ENCODE measurements at places on chromosomes 16 and 17. TPM values are rescaled to one million over a fixed set of nuclear protein-coding genes. Genes with fewer than 3 reads are reported as not detected.

Gene CCL13
- total RNA-seq: under 0.01 TPM

Gene HSD17B2
- 0.33 TPM for total RNA-seq

Gene TNK1
- total RNA-seq: 0.66 TPM

Gene CSF3
- not detected for total RNA-seq

Gene SF3B3
- total RNA-seq: 107 TPM

- H3K4me1 ChIP-seq: peaks cover 3% of the 10 kb centered on the region
- DNase-seq: peak; percentile 34
- H3K4me3 ChIP-seq: no peak overlapping the region
- no peaks in the 10 kb centered on the region for H3K27me3 ChIP-seq
- H3K36me3 ChIP-seq: peaks cover 48% of the 10 kb centered on the region
- peak overlapping the region; percentile 39 for H3K27ac ChIP-seq
Observed at GRCh38 chr17:75241996-75242460, 19.4 kb downstream of the GGA3 start.

DNA sequence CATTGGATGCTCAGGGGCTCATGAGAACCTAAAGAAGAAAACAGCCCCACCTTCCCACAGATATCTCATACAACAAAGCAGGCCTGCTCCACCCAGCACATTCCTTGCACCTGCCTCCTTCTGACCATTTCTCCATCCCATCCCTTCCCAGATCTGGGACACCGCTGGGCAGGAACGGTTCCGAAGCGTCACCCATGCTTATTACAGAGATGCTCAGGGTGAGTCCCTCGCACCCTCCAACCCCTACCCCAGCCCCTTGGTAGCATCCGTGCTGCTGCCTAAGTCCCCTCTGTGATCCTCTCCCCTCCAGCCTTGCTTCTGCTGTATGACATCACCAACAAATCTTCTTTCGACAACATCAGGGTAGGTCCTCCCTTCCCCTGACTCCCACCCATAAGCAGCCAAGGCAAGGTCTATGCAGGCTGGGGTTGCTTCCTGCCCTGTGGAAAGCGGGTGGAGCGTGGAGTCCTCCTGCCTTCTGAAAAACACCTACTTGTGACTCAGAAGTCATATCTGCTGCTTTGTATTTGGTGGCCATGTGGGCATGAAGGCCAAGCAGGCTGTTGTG, 5.4 kb upstream of the NHERF1 start:
- peaks cover 8% of the 10 kb centered on the region for H3K4me1 ChIP-seq
- DNase-seq: no peak

GRCh38 chr17:64256913-64257807, 5.9 kb downstream of the TEX2 start:
- H3K4me1 ChIP-seq: peaks cover 5% of the 10 kb centered on the region
- H3K27me3 ChIP-seq: no peaks in the 10 kb centered on the region
- no peak overlapping the region for H3K4me3 ChIP-seq
- H3K27ac ChIP-seq: no peak overlapping the region

DNA sequence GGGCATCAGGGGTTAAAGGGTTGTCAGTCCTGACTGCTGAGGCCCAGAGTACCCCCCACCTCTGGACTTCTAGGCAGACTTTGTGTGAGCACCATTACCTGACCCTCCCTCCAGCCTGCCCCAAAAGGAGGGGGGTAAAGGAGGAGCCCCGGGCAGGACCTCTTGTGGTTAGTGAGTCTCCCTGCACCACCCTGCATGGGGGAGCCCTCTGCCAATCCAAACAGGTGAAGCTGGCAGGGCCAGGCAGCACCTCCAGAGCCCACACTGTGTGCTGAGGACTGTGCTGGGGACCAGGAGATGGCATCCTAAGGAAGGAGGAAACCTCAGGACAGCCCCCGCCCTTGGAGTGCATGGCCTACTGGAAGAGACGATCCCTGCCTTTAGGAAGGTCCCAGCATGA, 2.6 kb upstream of the KRT14 start:
- no peak overlapping the region for H3K4me3 ChIP-seq
- no peak overlapping the region for H3K27ac ChIP-seq
- H3K36me3 ChIP-seq: no peaks in the 10 kb centered on the region
- H3K27me3 ChIP-seq: peaks cover 4% of the 10 kb centered on the region

GRCh38 chr17:73952082-73952479, 251.4 kb upstream of the RPL38 start:
- no peak for DNase-seq
- no peak overlapping the region for H3K4me3 ChIP-seq
- no peaks in the 10 kb centered on the region for H3K36me3 ChIP-seq
- H3K27me3 ChIP-seq: no peaks in the 10 kb centered on the region

- H3K4me1 ChIP-seq: no peaks in the 10 kb centered on the region
- no peaks in the 10 kb centered on the region for H3K27me3 ChIP-seq
- no peak for DNase-seq
- H3K36me3 ChIP-seq: no peaks in the 10 kb centered on the region
- no peak overlapping the region for H3K4me3 ChIP-seq
Observed at GRCh38 chr17:65459677-65460347, 101.6 kb downstream of the AXIN2 start.

DNA sequence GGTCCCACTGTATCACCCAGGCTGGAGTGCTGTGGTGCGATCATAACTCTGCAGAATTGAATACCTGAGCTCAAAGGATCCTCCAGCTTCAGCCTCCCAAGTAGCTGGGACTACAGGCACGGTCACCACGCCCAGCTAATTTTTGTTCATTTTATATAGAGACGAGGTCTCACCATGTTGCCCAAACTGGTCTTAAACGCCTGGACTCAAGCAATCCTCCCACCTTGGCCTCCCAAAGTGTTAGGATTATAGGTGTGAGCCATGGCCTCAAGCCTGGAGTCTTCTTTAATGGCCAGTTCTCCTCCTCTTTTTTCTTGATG, 484 bp downstream of the CD300LB start:
- no peak for DNase-seq
- H3K4me1 ChIP-seq: no peaks in the 10 kb centered on the region
- no peaks in the 10 kb centered on the region for H3K36me3 ChIP-seq
- no peak overlapping the region for H3K4me3 ChIP-seq

GRCh38 chr17:63792055-63792729, 18.2 kb downstream of the DDX42 start:
- DNase-seq: no peak
- H3K27me3 ChIP-seq: no peaks in the 10 kb centered on the region
- no peak overlapping the region for H3K27ac ChIP-seq

DNA sequence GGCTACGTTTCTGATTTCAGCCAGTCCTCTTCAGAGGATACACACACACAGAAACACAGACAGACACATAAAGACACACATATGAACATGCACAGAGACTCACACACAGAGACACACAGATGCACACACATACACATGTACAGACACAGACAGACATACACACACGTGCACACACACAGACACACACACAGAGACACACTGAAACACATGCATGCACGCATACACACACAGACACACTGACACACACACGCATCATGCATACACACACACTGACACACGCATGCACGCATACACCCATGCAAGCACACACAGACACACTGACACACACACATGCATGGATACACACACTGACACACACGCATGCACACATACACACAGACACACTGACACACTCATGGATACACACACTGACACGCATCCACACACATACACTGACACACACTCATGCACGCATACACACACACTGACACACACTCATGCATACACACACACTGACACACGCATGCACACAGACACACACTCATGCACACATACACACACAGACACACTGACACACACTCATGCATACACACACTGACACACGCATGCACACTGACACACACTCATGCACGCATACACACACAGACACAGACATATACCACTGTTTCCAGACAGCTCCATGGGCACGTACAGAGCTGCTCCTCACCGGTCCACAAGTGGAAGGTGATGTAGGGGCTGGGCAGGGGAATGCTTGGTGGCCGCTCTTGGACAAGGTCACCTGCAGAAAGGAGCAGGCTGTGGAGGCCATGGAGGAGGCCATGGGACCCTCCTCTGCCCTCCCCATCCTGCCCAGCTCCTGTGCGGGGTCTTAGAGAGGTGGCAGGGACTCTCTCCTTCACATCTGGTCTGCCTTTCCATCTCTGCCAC, 30.1 kb upstream of the MFSD6L start:
- no peaks in the 10 kb centered on the region for H3K27me3 ChIP-seq
- DNase-seq: no peak
- H3K36me3 ChIP-seq: no peaks in the 10 kb centered on the region

DNA sequence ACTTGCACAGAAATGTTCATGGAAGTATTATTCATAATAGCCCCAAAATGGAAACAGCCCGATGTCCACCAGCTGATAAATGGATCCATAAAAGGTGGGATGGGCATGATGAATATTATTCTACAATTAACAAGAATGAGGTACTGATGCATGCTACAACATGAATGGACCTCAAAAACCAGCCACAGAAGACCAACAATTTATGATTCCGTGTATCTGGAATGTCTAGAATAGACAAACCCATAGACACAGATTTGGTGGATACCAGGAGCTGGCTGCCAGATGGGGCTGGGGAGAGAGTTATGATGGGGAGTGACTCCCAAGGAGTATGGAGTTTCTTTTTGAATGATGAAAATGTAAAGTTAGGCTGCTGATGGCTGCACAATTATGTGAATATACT, 10.8 kb upstream of the NAGLU start:
- no peaks in the 10 kb centered on the region for H3K27me3 ChIP-seq
- H3K27ac ChIP-seq: peak overlapping the region; percentile 44
- H3K36me3 ChIP-seq: peaks cover 6% of the 10 kb centered on the region
- peaks cover 35% of the 10 kb centered on the region for H3K4me1 ChIP-seq
- no peak for DNase-seq
- H3K4me3 ChIP-seq: no peak overlapping the region

DNA sequence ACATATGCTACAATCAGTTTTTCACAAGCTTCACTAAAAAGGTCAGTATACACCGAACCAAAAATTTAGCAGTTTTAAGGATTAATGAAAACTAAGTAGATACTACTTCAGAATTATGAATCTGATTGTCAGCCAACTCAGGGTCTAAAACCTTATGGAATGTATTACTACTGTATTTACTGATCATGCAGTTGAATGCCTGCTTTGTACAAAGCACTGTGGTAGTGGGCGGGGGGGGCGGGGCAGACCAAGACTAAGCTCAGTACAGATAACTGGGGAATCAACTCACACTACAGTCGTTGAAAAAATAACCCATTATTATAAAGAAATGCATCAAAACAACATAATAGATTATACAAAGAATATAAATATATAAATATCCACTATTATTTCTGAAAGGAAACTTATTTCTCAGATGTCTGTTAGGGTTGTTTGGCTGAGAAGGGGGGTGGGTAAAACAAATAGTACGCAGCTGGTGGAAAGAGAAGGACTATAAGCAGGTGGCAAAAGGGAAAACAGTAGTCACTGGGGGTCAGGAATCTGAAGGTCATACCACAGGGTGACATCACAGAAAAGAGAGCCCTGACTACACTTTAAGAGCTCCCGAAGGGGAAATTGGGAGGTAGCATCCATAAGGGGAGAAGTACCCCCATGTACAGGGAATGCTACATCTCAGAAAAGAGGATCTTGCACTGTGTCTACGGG, 109.4 kb upstream of the AXIN2 start:
- H3K27ac ChIP-seq: no peak overlapping the region
- no peak overlapping the region for H3K4me3 ChIP-seq
- peak; percentile 57 for DNase-seq
- no peaks in the 10 kb centered on the region for H3K27me3 ChIP-seq

DNA sequence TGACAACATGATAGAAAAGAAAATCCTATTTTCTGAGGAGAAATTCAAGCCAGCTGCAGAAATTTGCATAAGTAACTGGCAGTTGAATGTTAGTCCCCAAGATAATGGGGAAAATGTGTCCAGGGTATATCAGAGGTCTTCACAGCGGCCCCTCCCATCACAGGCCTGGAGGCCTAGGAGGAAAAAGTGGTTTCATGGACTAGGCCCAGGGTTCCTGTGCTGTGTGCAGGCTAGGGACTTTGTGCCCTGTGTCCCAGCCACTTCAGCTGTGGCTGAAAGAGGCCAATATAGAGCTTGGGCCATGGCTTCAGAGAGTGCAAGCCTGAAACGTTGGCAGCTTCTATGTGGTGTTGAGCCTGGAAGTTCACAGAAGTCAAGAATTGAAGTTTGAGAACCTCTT, 35.6 kb downstream of the TMEM100 start:
- peaks cover 6% of the 10 kb centered on the region for H3K27me3 ChIP-seq
- H3K27ac ChIP-seq: no peak overlapping the region
- no peaks in the 10 kb centered on the region for H3K4me1 ChIP-seq
- no peak for DNase-seq
- H3K36me3 ChIP-seq: no peaks in the 10 kb centered on the region

Data from fibroblast of lung (primary cell).